ENCODE measurements at places on chromosomes 6 and 20.

DNA sequence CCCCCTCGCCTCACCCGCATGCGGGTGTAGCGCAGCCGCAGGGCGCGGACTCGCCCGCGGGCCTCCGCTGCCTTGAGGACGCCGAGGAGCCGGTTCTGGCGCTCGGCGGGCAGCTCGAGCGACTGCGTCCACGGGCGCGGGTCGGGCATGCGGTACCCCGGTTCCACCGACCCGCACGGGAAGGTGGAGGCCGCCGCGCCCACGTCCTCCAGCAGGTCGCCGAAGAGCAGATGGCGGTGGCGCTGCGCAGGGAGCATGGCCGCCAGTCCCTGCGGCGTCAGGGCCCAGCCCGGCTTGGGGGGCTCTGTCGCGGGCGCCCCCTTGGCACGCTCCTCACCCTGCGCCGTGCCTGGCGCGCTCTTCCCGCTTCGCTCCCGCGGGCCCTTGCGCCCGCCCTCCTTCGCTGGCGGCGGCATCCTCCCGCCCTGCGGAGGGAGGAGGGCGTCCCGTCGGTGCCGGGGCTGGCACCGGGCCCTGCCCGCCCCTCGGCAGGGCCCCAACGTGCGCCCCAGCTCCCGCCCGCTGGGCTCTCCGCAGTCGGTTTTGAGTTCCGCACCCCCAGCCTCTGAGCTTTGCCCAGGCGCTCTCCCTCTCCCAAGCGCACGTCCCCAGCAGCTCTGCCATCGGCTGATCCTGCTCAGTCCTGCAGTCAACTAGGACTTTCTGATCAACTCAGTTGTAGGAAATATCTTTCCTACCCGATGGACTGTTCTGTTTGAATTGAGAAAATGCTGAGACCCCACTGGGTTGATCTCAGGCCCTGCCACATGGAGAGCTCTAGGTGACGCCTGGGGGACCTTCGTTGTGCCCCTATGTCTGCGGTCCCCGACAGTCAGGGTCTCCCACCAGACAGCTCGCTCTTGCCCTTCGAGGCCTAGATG is at the start of gene LKAAEAR1:
LKAAEAR1 (minus strand) TSS at position 595 of the 881 bp plus-strand sequence; CDS start at position 416, 179 bp downstream.
- no peak for DNase-seq

DNA sequence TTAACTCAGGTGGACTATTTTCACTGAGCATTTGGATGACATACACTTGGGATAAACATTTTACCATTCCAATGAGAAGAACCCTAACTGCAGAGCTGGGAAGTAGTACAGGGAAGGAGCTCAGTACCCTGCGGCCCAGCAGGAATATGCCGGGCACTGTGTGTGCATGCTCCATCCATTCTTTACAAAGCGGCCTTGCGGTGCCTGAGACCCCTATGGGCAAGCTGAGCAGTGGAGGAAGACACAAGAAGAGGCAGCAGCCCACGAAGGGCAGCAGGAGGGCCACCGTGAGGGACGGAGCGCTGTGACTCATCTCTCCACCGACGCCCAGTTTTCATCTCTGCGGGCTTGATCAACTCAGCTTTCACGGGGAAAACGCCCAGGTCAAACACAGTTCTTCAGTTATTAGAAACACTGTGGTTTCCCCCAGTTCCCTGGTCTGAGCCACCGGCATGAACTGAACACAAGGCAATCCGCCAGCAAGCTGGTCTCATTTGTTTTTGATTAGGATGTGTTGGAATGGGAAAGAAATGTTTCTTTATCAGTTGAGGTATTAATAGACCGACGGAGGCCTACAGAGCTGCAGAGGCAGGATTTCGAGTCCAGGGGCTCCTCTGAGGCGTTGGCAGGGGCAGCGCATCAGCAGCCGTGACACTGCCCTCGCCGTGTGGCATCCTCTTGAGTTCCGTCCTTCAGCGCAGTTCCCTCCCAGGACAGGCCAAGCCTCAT is 44.9 kb downstream of the IRF4 start:
- DNase-seq: no peak

- DNase-seq: no peak
These were observed 19.8 kb downstream of the DLL1 start for GRCh38 chr6:170270984-170271593.

GRCh38 chr6:63643862-63644261 is 8.3 kb downstream of the PHF3 start:
- DNase-seq: no peak

DNA sequence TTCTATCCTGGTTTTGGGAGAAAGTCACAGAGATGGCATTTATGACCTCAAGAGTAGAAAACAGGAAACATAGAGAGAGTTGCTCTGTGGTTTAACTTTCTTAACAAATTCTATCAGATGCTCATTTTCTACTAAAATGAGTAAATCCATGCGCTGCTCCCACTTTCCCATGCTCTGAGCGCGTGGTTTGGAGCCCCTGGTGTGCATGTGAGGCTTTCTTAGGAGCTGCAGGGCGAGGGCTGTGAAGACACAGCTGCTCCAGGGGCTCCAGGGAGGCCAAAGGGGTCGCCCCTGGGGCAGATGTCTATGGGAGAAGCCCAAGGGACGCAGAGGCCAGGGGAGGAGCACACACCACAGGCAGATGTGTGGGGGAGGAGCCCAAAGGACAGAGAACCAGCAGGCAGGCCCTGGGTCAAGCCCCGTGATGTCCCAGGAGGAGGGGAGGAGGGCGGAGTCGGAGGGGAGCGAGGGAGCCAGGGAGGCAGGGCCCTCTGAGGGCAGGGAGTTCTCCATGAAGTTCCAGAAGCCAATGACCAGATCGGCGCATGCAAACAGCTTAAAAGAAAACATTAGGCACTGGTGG is 122.9 kb downstream of the IRF4 start:
- no peak for DNase-seq

- no peak for DNase-seq
These were observed 58.5 kb upstream of the CCN6 start for GRCh38 chr6:111995404-111995803.

- DNase-seq: no peak
These were observed 200.9 kb upstream of the EYA4 start for GRCh38 chr6:133040094-133040802.

GRCh38 chr6:71523548-71523947 is 234.9 kb downstream of the OGFRL1 start:
- DNase-seq: no peak

- DNase-seq: no peak
These were observed 10.5 kb downstream of the OTOR start for GRCh38 chr20:16758454-16759180.

DNA sequence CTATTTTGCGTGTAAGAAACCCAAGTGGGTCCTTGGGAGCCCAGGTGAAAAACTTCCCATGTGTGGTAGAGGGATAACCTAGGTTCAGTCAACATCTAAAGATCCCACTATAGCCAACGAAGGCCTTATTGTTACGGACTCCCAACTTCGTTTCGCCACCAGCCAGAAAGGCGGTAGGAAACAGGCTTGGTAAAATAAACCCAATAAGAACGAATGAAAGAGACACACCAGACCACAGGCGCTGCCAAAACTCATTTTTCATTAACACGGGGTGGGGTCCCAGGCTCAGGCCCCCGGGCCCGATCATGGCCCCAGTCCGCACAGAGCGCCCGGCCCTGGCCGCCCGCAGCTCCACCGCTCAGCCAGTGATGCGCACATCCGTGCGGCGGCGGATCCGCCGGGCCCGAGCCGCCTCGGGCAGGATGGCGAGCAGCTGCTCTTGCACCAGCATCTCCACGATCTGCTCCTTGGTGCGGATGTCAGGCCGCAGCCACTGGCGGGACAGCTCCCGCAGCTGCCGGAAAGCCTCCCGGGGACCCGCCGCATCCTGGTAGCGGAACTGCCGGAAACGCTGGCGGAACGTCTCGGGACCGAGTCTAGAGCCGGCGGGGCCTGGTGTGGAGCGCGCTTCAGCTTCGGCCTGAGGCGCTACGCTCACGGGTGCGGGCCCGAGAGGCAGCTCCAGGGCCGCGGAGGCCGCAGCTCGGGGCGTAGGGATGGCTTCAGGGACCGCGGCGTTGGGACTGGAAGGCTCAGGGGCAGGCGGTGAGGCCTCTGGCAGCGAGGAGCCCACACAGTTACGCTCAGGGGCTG is 709 bp downstream of the SCAND1 start:
- DNase-seq: peak; percentile 70

GRCh38 chr20:62303340-62304226 is 786 bp downstream of the ADRM1 start:
- DNase-seq: no peak

DNA sequence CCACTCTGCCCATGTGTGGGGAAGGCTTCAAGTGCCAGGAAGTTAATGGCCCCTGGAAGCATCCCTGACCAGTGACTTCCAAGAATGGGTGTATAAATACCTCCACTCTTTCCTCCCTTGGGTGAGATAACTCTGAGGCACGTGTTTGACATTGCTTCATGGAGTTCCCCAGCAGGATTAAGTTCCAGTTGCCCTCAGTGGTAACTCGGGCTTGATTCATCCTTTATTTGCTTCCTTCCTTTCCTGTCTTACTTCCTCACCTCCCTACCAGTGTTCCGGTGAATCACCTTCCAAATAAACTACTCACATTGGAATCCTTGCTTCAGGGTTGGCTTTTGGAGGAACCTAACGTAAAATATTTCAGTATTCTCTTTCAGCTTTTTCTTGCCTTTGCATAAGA is 84.6 kb upstream of the JAG1 start:
- DNase-seq: no peak

- DNase-seq: no peak
These were observed 14.9 kb downstream of the NT5E start for GRCh38 chr6:85464722-85465150.

GRCh38 chr6:168219804-168220203 is 99.8 kb downstream of the DACT2 start:
- no peak for DNase-seq

- no peak for DNase-seq
These were observed 55.3 kb upstream of the BTN3A2 start for GRCh38 chr6:26309731-26310142.

Measured in activated naive CD4-positive, alpha-beta T cell treated with Interleukin-2 at 50 U/mL for 16 hours (primary cell).